ENCODE measurements at places on chromosomes 1 and 21.

DNA sequence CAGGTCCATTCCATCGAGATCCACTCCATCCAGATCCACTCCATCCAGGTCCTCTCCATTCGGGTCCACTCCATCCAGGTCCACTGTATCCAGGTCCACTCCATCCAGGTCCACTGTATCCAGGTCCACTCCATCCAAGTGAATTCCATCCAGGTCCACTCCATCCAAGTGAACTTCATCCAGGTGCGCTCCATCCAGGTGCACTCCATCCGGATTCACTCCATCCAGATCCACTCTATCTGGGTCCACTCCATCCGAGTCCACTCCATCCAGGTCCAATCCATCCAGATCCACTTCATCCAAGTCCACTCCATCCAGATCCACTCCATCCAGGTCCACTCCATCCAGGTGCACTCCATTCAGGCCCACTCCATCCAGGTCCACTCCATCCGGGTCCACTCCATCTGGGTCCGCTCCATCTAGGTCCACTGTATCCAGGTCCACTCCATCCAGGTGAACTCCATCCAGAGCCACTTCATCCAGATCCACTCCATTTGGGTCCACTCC is 157.4 kb downstream of the HUNK start:
- DNase-seq = no peak

GRCh38 chr21:41766883-41767605 is at the start of gene RIPK4:
Gene RIPK4 (minus strand): TSS chr21:41767052. CDS start chr21:41767041, 11 bp downstream.
- peak; percentile 25 for DNase-seq

- no peak for DNase-seq
Measured at GRCh38 chr1:47334765-47335435, 1.3 kb downstream of the CMPK1 start.

DNA sequence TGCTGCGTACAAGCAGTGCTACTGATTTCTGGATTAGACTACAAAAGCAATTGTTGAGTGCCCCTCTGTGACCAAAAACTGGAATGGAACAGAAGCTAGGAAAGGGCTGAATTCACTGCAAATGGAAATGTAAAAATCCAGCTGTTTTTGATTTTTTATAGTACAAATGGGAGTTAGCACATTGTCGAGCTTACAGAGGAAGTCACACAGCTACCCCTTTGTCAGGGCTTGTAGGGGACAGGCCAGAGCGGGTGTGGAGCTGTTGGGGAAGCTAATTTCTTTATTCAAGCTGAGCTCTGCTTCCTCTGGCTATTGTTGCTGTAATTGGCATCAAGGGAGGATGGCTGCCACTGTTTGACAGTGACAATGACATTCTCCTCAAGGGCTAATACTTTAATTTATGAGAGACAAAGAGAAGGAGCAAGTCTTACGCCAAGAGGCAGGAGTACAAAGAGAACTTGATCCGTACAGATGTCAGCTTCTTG is 96.1 kb downstream of the SLC35F3 start:
- no peak for DNase-seq

DNA sequence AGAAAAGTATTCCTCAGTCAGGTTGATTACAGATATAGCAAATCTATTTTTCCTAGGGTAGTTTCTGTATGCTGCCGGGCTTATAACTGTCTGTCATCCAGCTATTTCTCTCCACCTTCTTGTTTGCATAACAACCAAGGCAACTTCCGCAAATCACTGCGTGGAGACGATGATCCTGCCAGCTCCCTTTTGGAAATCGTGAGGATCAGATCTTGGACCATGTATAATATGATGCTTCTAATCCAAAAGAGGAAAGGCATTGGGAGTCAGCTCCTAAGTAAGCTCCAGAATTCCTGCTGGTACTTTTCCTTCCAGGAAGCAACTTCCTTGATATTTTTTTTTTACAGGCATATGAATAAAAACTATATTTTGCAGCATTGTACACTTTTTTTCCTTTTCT is 445 bp upstream of the RGS4 start:
- DNase-seq = no peak

- no peak for DNase-seq
Measured at GRCh38 chr1:93369734-93370133, 24.0 kb downstream of the DR1 start.

- no peak for DNase-seq
Measured at GRCh38 chr21:46207920-46208591, 20.5 kb downstream of the LSS start.

- DNase-seq = no peak
Measured at GRCh38 chr1:36384542-36385409, 948 bp downstream of the STK40 start.

GRCh38 chr1:101360506-101360905 is 123.7 kb downstream of the S1PR1 start:
- no peak for DNase-seq

DNA sequence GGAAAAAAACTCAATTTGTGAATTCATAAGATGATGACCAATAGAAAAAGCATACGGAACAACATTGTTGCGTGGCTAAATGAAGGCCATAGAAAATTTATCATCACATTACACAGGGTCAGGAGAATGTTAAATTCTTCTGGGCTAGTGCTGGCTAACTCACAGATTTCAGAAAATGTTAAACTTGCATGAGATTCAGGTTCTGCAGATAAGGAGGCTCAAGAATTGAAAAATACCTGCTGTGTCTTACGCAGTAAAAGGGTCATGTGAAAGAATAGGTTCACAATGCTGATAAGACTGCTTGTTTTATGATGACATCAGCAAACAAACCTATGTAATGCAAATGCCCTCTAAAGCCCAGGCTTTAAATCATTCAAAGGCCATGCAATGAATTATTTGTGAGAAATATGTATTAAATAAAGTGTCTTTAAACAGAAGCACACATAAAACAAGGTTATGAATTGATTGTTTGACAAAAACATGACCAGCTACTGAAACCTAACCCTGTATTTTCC is 378.8 kb downstream of the USP25 start:
- no peak for DNase-seq

DNA sequence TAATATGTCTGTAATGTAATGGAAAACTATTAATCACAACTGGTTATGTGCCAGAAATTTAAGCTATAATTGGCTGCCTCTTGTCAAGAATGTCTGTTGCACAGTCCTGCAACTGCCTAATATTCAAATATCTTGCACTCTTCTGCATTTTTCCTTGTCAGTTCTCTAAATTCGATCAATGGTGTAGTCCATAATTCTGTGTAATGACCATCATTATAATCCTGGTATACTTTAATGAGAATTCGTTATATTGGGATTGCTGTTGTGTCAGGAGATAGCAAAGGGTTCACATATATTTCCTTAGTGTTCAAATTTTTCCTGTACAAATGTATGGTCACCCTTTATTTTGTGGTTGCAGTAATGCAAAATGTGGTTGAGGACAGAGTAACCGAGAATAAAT is 4.8 kb downstream of the NTNG1 start:
- DNase-seq = no peak

DNA sequence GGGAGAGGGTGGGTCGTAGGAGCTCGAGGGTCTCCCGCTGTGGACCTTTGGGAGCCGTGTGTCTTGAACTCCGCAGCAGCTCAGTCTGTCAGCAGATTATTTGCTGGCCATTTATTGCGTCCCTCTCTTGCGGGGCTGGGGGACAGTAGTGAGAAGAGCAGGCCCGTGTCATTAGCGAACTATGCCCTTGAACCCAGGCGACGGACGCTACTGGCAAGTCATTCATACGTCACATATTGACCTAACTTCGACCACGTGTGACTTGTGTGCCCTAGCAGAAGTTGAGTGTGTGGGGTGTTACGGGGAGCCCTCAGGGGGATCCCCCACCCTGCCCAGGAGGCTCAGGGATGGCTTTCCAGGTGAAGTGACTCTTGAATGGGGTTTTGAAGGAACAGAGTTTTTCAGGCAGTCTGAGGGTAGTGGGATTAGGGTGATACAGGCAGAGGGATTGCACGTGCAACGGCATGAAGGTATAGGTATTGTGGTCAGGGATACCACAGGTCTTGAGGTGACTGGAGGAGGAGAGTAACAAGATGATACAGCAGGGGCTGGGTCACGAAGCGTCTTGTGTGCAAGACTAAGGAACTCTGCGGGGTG is 13.0 kb downstream of the RCC1 start:
- DNase-seq = no peak

DNA sequence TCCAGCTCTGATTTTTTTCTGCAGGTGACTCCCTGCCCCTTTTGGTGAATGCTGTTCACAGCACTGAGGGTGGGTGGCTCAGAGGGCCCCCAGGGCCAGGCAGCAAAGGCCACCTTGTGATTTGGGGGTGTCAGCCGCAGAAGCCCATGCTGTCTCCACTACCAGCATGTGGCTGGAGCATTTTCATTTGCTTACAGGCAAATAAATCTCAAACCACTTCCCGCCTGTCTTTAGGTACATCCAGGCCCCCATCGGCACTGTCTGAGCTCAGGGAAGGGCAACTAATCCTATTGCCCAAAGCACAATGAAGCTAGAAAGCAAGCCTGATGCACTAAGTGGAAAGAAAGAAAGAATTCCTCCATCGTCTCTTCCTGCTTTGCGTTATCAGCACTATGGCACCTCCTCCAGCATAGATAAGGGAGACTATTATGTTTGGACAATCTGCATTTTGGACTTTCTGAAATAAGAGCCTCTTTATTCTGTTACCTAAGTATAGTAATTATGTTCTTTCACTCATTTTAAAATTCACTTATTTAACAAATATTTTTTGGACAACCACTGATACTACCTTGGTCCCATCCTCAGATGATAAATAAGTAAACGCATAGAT is 100.5 kb upstream of the TLR5 start:
- DNase-seq = no peak
